Chondrocyte (in vitro differentiated cells): ENCODE measurements at places on chromosomes 5 and 9. TPM values are rescaled to one million over a fixed set of nuclear protein-coding genes. Genes with fewer than 3 reads are reported as not detected.

DNA sequence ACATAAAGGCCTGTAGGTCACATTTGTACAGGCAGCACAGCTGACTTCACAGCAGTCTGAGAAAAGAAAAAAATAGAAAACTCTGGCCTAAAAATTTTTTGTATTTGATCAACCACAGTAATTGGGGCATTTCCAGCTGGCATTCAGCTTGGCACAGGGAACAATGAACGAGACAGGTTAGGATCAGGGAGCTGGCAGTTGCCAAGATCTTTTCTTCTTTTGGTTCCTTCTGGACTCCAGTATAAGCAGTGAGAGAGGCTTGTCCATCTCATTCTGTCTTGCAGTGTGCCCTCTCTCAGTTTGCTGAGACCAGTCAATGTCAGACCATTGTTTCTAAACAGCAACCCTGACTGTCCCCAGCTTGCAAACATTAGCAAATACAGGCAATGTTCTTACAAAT, 601.1 kb downstream of the TLR4 start:
- no peak for DNase-seq

DNA sequence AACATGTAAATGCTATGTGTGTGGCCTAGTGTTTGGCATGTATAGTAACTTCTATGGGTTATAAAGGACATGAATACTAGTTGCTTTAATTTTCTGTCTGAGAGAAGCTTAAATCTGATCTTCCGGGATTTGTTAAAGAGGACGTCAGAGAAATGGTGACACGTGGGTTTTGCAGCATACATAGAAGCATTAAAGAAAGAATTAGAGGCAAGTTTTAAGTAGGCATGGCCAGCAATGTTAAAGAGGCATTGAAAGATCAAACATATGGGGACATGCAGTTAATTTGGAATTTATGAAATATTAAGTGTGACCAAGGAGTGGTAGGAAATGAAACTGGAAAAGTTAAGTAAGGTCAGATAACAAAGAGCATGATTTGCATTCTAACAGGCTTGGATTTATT, 311.4 kb upstream of the RIOK2 start:
- DNase-seq, result no peak

DNA sequence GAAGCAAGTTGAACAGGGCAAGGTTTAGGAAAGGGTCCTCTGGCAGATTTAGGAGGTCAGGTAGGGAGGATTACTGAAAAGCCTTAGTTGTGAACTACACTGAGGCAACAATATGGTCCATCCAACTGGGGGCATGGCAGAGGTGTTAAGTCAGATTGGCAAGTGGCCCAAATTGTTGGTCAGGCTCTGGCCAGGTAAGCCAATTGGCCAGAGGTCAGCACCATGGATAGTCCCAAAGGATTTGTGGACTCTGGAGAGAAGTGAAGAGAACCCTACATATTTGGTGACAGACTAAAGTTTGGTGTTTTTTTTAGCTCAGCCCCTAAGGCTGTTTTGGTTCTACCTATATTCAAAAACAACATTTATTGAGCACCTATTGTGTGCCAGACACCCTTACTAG, 39.1 kb upstream of the RASGRF2 start:
- DNase-seq, result no peak

DNA sequence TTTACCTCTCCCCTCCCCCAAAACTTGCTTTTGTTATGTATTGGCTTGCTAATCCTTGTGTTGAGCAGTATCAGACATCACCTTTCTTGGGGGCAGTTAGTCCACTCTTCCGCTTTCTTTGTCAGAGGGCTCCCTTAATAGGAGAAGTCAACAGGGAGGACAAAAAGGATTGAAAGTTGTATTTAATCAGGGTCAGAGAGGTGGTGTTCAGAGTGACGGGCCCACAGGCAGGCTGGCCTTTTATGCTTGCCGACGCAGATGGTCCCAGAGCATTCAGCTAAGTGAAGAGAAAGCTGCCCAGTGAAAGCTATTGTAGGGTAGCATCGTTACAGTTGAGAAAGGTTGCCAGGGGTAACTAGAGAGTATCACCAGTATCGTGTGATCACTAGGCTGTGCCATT, 131.1 kb downstream of the ZCCHC7 start:
- no peak for DNase-seq

GRCh38 chr5:21391506-21391905, 1403.5 kb upstream of the CDH18 start:
- DNase-seq, result no peak

DNA sequence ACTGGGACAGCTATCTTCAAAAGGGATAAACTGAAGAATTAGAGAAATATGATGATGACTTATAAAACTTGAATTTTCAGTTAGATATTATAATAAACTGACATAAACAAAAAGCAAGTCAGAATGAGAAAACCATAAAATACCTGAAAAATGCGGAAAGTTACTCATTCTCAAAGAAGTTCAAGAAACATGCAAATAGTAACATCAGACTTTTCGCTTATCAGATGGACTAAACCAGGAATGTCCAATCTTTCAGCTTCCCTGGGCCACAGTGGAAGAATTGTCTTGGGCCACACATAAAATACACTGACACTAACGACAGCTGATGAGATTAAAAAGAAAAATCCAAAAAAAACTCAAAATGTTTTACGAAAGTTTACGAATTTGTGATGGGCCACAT, 53.9 kb downstream of the DROSHA start:
- DNase-seq, result no peak

DNA sequence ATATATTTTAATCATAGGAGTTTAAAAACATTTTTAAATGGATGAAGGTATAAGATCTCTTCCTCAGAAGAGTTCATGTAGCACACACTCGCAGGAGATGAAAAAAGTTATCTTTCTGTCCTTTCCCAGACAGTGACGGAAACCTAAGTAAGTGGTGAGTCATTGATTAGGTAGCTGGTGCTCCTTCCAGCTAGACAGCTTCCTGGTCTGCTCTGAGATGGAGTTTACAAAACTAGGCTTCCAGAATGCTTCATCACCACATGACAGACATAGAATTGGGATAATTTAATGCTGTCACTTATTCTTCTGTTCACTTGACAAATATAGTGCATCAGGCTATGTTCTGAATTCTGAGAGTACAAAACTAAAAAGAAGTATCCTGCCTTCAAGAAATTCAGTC, 2393.0 kb upstream of the C9orf72 start:
- DNase-seq, result no peak

- DNase-seq, result no peak
Measured at GRCh38 chr5:171830686-171831085, 45.1 kb downstream of the SMIM23 start.

GRCh38 chr9:85158512-85158911, 489.0 kb downstream of the NTRK2 start:
- no peak for DNase-seq

DNA sequence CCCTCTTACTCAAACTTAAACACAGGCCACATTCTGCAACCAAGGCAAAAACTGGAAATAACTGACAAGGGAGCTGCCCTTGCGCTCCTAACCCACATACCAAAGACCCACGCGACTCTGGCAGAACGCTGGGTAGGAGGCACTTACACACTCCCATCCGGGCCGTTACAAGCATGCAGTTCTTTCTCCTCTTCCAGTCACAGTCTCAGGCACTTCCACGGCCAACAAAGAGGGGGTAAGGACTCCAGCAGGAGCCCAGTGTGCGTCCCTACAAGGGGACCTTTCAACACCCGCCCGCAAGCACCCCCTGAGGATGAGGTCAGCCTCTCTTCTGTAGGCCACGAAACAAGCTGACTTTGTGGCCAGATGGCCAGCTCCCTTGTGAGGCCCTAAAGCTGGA, 57.4 kb downstream of the SERINC5 start:
- DNase-seq, result no peak

GRCh38 chr5:141695627-141696215, 13.7 kb upstream of the ARAP3 start:
- no peak for DNase-seq

DNA sequence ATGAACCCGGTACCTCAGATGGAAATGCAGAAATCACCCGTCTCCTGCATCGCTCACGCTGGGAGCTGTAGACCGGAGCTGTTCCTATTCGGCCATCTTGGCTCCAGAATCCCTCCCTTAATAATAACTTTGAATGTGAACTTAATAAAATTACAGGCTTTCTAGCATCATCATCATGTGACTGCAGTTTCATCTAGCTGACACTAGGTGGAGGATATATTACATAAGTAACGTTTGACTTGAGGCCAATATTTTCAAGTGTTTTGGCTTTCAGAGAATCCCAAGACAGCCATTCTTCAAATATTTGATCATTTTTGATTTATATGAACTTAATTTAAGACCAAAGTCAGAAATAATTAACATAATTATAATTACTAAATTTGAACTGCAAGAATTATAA, 474.9 kb upstream of the CDH10 start:
- no peak for DNase-seq

- no peak for DNase-seq
Measured at GRCh38 chr5:9785751-9786150, 155.6 kb upstream of the TAS2R1 start.

GRCh38 chr9:89453452-89453851, 44.5 kb downstream of the SEMA4D start:
- no peak for DNase-seq

HMMR gene
- total RNA-seq, result 3.7 to 4.2 TPM (median 3.9 TPM) in 3 replicates

TDRD7 gene
- total RNA-seq, result 8.9 to 9.8 TPM (median 9.7 TPM) in 3 replicates

PCDHGA9 gene
- 0.97 to 3.6 TPM (median 1.4 TPM) in 3 replicates for total RNA-seq

SV2C gene
- total RNA-seq, result 0.02 TPM in 1 of 3 replicates, not detected in the others

SPAAR gene
- total RNA-seq, result 0.70 to 1.3 TPM (median 0.77 TPM) in 3 replicates
